ENCODE measurements at places on chromosomes 1 and 21. TPM values are rescaled to one million over a fixed set of nuclear protein-coding genes. Genes with fewer than 3 reads are reported as not detected.

Gene FOXD3
- polyA plus RNA-seq, result not detected

Gene SPATC1L
- 47.9 TPM for polyA plus RNA-seq

Gene GPX7
- 21.4 TPM for polyA plus RNA-seq

Gene MIXL1
- polyA plus RNA-seq, result not detected

Gene CD1D
- polyA plus RNA-seq, result 0.59 TPM

Gene SELL
- polyA plus RNA-seq, result 2.0 TPM

Gene DDR2
- polyA plus RNA-seq, result 24.8 TPM

Gene CHTOP
- 34.4 TPM for polyA plus RNA-seq

Gene CORT
- not detected for polyA plus RNA-seq

Gene VASH2
- 0.38 TPM for polyA plus RNA-seq

Gene TRIM45
- 23.9 TPM for polyA plus RNA-seq

Gene ADSS2
- polyA plus RNA-seq, result 22.7 TPM

Gene HCN3
- polyA plus RNA-seq, result 3.1 TPM

Gene KIF26B
- polyA plus RNA-seq, result under 0.01 TPM

Gene ITLN2
- polyA plus RNA-seq, result 5.5 TPM

Gene FAM163A
- not detected for polyA plus RNA-seq

Gene SPATA46
- polyA plus RNA-seq, result not detected

Gene SEC16B
- polyA plus RNA-seq, result 12.1 TPM

Gene CFAP141
- polyA plus RNA-seq, result not detected

Gene KRTAP19-3
- not detected for polyA plus RNA-seq

Gene ATP1A2
- polyA plus RNA-seq, result 15.3 TPM

Gene AADACL4
- polyA plus RNA-seq, result not detected
